ENCODE measurements at places on chromosomes 2 and 18. TPM values are rescaled to one million over a fixed set of nuclear protein-coding genes. Genes with fewer than 3 reads are reported as not detected.

DNA sequence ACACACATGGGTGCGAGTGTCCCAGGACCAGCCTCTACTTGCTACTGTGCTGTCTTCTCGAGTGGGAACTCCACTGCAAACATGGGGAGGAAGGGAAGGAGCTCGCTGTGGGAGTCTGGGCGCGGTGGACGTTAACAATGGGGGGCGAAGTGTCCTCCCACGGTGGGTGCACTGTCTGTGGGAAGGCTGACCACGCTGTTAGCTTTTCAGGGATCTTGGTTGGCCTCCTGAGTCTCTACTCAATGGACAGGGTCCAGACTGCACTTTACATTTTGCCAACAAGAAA lies 146.7 kb downstream of the MBP start:
- no peak for DNase-seq

The RIT2 gene
- not detected for polyA plus RNA-seq

- no peak for DNase-seq
Observed at GRCh38 chr18:23772327-23773024, 83.2 kb downstream of the LAMA3 start.

The NPPC gene
- not detected for polyA plus RNA-seq

- no peak for DNase-seq
Observed at GRCh38 chr2:67876176-67876575, 186.6 kb downstream of the C1D start.

The SALL3 gene
- polyA plus RNA-seq: not detected

The NMUR1 gene
- polyA plus RNA-seq: not detected

- DNase-seq: no peak
Observed at GRCh38 chr2:155372969-155373368, 674.5 kb downstream of the KCNJ3 start.

The DSG1 gene
- polyA plus RNA-seq: not detected

DNA sequence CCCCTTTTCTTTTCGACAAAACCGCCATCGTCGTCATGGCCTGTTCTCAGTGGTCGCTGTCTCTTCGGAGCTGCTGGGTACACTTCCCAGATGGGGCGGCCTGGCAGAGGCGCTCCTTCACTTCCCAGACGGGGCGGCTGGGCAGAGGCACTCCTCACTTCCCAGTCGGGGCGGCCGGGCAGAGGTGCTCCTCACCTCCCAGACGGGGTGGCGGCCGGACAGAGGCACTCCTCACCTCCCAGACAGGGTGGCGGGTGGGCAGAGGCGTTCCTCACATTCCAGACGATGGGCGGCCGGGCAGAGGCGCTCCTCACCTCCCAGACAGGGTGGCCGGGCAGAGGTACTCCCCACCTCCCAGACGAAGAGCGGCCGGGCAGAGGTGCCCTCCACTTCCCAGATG lies 138.9 kb downstream of the DTNB start:
- no peak for DNase-seq

DNA sequence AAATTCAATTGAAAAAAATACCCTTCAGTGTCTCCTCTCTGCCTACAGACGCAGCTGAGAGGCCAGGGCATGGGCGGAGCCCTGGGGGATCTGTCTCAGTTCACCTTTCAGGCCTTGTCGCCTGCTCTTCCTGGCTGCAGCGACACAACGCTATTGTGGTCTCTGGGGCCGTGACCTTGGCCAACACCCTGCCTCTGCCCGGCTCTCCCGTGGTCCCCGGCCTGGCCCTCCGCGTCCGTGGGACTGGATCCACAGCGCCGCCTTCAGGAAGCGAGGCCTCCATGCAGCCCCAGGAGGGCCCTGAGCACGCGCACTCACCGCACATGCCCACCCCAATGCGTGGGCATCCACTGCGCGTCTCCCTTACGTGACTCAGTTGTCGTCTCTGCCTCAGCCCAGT lies 81.1 kb downstream of the MRPS9 start:
- peak; percentile 6 for DNase-seq

The GATA6 gene
- polyA plus RNA-seq: not detected

DNA sequence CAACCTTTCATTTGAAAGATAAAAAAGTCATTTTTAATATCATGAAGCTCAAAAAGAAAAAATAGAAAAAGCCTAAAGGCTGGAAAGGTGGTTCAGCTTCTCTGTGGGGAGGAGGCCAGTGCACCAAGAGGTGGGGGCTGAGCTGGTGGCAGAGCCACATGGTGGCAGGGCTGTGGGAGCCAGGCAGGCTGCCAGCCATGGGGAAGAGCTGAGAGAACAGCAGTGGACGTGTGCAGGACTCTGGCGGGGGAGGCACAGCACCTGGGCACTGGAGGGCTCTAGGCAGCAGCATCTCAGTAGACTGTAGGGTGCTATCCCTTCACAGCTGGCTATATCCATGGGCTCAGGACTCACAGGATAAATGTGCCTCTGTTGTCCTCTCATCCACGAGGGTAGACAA lies 47.8 kb downstream of the STK25 start:
- DNase-seq: no peak

The ATP8B1 gene
- polyA plus RNA-seq: 0.27 TPM

The TFCP2L1 gene
- not detected for polyA plus RNA-seq

GRCh38 chr2:101426822-101427221 lies 39.5 kb upstream of the CREG2 start:
- no peak for DNase-seq

The HAUS1 gene
- polyA plus RNA-seq: 74.0 TPM

GRCh38 chr18:38551881-38552280 lies 986.3 kb upstream of the CELF4 start:
- no peak for DNase-seq

The IL36B gene
- not detected for polyA plus RNA-seq

The ACOXL gene
- polyA plus RNA-seq: not detected

DNA sequence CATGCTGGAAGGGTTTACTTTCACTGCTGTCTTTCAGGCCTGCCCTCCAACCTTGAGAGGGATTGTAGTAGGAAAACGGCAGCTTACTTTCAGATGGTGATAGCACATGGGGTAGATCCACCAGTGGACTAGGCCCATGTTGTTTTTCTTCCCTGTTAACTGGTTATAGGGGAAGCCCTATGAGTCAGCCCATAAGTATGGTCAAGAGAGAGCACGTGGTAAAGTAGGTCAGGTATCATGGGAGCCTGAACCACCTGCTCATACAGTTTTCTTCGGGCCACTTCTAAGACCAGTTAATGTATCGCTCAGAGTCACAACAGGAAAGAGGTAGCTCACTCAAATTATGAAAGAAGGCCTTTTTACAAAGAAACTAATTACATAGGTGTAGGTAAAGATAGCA lies 33.0 kb downstream of the PDK1 start:
- no peak for DNase-seq

DNA sequence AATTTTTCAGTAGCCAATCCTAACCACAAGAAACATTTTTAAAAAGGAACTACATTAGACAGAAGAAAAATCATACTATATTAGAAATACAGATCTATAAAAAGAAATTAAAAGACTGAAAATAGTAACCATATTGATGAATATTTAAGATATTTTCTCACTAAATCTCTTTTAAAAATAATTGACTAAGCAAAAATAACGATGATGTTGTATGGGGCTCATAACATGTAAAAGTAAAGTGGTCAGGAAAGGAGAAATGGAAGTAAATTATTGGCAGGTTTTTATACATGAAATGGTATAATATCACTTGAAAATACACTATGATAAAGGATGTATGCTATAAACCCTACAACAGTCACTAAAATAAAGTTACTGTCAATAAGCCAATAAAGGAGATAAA lies 5.4 kb downstream of the WDPCP start:
- no peak for DNase-seq

The CCDC141 gene
- polyA plus RNA-seq: 8.3 TPM

The TTC27 gene
- polyA plus RNA-seq: 25.9 TPM

The EFR3B gene
- polyA plus RNA-seq: not detected

GRCh38 chr18:57581301-57581934 lies 5.1 kb downstream of the FECH start:
- DNase-seq: peak; percentile 70

DNA sequence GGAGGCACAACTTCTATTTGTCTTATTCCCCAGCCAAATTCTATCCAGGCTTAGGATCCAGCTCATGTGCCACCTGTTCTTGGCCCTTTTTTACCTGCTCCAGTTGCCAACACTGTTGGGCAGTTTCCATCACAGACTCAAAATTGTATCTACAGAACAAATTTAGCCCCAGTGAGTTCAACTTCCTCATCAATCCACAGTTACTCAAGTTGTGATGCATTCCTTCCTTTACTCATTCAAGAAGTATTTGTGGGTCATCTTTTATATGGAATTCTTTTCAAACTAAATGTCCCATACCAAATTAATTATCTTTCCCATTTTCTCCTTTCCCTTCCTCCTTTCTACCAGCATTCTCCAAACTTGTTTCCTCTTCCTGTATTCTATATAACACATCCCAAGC lies 12.7 kb upstream of the DDX18 start:
- DNase-seq: no peak

The DSG4 gene
- not detected for polyA plus RNA-seq

The EDAR gene
- not detected for polyA plus RNA-seq

GRCh38 chr18:58263055-58263957 lies 219.3 kb downstream of the NEDD4L start:
- no peak for DNase-seq

The CRYGC gene
- polyA plus RNA-seq: not detected

DNA sequence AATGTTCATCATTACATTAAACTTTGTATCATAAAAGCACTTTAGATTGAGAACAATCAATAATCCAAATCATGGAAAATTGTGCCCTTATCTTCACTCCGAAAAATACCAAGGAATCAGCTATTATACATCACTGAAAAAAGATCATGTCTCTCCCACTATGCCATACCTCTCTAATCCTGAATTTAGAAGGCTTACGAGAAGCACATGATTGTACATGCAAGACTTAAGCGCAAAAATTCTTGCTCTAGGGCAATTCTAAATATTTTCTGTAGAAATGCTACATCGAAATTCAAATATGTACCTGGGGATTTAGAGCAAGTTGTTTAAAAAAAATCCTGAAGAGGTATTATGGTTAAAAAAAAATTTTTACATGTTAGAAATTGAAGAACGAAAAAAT lies 1.3 kb downstream of the CYTIP start:
- no peak for DNase-seq

- no peak for DNase-seq
Observed at GRCh38 chr2:45214550-45214949, 205.3 kb upstream of the SIX2 start.

- DNase-seq: no peak
Observed at GRCh38 chr2:158716921-158717320, 78.2 kb upstream of the DAPL1 start.

- DNase-seq: no peak
Observed at GRCh38 chr18:9105420-9105819, 2.9 kb downstream of the NDUFV2 start.

- DNase-seq: no peak
Observed at GRCh38 chr2:234593636-234594035, 96.8 kb upstream of the ARL4C start.

The FBXO15 gene
- 3.6 TPM for polyA plus RNA-seq

DNA sequence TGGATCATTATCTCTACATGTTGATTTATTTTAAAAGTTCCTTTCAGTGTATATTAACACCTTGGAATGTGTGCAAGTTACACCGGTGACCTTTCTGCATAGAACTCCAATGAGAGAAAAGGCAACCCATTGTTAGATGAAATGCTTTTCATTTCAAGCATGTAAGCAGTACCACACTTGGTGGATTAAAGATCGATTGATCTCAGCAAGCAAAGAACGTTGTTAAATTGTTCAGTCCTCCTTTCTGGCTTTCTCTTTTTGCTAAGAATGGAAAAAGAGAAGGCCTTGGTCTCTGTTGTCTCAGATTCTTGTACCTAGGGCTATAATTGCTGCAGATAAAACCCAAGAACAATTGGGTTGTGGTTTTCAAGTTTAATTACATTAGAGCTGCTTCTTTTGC lies 843.0 kb downstream of the DPP10 start:
- no peak for DNase-seq

DNA sequence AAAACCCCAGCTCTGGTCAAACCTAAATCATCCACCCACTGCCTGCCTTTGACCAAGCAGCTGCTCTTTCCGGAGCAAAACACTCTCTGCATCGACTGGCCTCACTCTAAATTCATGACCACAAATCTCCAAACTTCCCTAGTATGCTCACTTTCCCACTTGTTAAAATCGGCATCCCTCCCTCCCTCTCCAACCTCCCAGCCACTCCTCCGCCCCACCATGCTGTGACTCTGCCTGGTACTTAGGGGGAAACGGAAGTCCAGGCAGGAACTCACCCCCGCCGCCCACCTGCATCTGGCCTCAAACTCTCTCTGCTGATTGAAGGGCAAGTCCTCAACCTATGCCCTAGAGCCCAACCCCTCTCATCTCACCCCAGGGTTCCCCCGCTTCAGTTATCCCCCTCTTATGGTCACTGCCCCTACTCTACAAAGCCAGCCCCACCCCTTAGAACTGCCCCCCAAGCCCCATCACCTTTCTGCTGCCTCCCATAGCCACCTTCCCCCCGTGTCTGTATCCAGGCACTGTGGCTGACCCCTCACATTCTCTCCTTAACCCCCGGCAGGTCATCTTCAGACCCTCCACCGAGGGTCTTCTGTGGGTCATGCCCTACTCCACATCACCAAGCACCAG lies 3.8 kb upstream of the ADRA2B start:
- no peak for DNase-seq

- DNase-seq: peak; percentile 55
Observed at GRCh38 chr2:128754246-128754724, 435.6 kb upstream of the HS6ST1 start.

DNA sequence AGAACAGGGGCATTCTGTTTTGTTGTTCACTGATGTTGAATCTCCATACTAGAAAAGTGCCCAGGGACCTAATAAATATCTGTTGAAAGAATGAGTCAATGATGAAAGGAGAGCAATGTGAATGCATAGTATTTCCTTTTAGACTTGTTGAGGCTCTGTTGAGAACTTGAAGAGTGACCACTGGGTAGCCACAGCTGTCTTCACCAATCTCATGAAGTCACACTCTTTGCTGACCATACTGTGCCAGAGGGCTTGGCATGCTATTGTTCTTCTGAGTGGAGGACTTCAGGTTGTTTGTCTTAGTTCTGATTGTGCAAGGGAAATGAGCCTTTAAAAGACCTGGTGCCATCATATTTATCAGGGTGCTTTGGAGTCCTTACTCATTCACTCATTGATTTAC lies 41.6 kb upstream of the NT5C1B start:
- DNase-seq: no peak

The TRAK2 gene
- polyA plus RNA-seq: 59.1 TPM

All from naive B cell (primary cell).